ENCODE measurements at places on chromosomes 16 and 17. TPM values are rescaled to one million over a fixed set of nuclear protein-coding genes. Genes with fewer than 3 reads are reported as not detected.

Gene C17orf107
- 2.3 TPM for total RNA-seq

Gene VASN
- total RNA-seq = 0.31 TPM

Gene TRPV3
- total RNA-seq = 0.49 TPM

Gene BORCS6
- 8.1 TPM for total RNA-seq

Gene PRKCA
- total RNA-seq = 74.1 TPM

DNA sequence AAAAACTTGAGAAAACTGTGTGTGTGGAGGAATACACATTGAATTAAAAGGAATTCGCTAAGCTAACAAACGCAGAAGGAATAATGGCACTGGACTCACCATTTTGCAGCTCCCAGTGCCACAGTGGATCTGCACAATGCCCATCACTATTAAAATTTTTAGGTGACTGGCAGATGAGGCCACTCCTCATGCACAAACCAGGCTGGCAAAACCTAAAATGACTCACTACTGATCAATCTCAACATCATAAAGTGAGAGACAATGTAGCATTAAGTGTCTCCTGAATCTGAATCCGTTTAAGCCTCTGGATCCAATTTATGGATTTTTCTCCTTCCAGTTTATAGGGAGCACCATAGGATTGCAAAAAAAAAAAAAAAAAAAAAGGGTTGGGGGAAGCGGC, 20.6 kb downstream of the MYH10 start:
- no peak for DNase-seq

- no peak for DNase-seq
Measured at GRCh38 chr17:1232331-1232730, 37.9 kb upstream of the BHLHA9 start.

DNA sequence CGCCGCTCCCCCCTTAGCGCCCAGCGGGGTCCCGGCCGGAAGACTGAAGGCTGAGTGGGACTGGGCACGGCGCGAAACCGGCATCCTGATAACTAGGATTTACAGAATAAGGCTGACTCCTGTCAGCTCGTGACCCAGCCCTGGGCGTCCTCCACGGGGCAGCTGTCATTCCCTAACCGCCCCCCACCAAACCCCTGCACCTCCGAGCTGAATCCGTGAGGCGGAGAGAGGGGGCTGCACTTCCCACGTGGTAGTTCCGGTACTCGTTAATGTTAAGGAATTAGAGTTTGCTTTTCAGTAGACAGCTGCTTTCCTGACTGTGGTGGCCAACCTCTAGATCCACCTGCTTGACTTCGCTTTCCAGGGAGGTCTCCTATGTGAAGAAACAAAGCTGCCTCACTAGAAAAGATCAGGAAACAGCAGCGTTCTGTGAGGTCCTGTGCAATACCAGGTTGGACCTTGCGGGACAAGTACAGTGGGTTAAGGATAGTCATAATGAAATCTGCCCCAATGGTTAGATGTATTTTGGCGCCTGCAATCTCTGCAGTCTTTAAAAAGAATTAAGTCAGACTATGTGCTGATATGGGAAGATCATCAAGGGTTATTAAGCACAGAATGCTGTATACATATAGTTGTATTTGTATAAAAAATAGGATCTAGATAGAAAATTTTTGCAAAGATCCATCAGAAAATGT, 1.1 kb upstream of the WBP2 start:
- no peak for DNase-seq

GRCh38 chr17:9860851-9861250, 35.1 kb downstream of the GLP2R start:
- no peak for DNase-seq

- no peak for DNase-seq
Measured at GRCh38 chr16:27704252-27704651, 154.3 kb downstream of the KATNIP start.

DNA sequence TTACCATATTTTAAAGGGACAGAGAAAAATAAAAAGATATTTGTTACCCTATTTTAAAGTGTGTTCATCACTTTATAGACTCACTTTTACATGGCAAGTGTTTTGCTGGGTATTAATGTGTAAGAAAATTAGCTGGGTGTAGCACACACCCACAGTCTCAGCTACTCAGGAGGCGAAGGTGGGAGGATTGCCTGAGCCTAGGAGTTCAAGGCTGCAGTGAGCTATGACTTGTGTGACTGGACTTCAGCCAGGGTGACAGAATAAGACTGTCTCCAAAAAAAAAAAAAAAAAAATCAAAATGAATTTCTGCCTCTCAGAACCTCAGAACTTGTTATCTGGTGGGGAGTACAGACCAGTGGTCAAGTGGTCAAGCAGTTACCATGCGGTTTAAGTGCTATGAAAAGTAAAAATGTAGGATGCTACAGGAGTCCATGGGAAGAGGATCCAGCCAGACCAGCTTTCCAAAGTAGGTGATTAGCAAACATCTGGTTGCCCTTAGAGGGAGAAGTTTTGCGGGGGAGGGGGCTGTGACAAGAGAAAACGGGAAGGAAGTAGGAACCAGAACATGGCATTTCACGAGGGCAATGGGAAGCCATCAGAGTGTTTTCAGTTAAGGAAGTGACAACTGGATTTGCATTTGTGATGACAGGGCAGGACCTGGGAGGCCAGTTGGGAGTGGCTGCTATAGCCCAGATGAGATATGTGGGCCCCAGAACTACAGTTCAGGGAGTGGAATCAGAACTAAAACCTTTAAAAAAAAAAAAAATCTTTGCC, 13.9 kb downstream of the CNEP1R1 start:
- DNase-seq = no peak

DNA sequence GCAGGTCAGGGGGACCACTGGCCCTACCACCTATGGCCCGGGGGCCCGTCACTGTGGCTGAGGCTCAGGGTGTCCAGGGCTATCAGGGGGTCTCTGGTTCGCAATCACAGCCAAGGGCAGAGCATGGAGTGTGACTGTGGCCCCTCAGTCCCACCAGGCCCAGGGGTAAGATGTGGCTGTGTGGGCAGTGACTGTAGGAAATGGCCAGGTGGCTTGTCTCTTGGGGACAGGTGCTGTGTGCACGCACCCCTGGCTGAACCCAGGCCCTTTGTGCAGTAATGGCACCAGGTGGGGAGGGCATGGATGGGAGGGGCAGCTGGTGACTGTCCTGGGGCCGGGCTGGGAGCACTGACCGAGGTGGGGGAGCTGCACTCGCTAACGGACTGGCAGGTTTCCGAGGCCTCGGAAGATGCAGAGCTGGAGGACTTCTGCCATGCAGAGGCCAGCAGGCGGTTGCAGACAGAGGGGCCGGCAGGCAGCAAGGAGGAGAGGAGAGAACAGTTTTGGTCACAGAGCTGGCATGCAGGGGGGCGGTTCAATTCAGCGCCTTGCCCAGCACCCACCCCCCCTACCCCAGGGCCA, 18.8 kb downstream of the IL34 start:
- DNase-seq = no peak

- no peak for DNase-seq
Measured at GRCh38 chr17:45739786-45740185, 44.3 kb upstream of the CRHR1 start.

GRCh38 chr17:17668775-17669579, 12.3 kb upstream of the RAI1 start:
- DNase-seq = no peak

GRCh38 chr16:53865494-53865863, 161.5 kb downstream of the FTO start:
- no peak for DNase-seq

- DNase-seq = no peak
Measured at GRCh38 chr16:2091547-2092255, 43.9 kb downstream of the TSC2 start.

GRCh38 chr17:66492561-66493005, 190.2 kb downstream of the PRKCA start:
- no peak for DNase-seq

GRCh38 chr16:68300734-68301459, 9.8 kb downstream of the SLC7A6OS start:
- DNase-seq = no peak

DNA sequence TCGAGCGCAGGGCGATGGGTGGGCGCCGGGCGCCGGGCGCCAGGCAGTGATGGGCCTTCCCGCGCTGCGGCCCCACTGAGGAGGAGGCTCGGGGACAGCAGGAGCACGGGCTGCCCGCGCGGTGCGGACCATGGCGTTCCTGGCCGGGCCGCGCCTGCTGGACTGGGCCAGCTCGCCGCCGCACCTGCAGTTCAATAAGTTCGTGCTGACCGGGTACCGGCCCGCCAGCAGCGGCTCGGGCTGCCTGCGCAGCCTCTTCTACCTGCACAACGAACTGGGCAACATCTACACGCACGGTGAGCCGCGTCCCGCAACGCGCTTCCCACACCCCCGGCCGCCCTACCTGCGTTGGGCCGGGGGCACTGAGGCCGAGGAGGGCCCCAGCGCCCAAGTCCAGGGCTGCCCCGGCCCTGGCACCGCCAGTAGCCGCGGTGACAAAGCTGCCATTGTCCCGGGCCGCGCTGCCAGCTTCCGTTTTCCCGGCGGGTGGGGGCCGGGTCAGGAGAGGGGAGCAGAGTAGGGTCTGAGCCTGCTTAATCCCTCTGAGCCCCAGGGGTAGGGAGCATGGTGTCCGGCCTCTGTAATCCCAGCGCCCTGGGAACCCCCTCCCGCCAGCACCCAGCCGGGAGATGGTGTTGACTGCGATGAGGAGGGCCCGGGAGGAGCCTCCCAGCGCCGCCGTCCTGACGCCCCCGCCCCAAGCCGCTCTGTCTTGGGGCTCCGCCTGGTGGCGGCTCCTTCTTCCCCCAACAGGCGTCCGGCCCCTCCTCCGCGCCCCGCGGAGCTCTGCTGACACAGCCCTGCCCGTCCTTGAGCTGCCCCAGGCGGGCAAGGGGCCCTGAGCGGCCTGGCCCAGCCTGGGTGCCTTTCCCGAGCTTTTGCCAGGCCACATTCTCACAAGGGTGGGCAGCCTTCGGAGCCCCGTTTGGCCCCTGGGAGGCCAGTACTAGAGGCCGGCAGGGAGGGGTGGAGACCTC, 685 bp downstream of the PAQR4 start:
- peak; percentile 59 for DNase-seq

DNA sequence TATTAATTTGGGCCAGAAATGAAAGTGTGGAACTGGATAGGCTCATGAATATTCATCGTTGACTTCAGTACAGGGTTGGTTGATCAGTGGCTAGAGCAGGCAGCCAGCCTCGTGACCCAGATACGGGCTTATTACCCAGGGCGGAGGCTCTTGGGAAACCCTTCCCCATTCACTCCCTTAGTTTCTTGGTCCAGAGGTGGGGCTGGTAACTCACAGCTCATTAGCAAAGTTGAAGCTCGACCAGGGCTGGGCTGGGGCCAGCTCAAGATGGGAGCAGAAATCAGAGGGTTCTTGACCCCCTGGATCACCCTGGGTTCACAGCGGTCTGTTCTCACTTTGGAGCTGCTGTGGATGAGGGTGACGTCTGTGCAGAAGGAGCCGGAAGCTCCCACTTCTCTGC, 44.6 kb upstream of the GSE1 start:
- no peak for DNase-seq

- peak; percentile 40 for DNase-seq
Measured at GRCh38 chr17:47802341-47803022, 19.1 kb downstream of the OSBPL7 start.

GRCh38 chr17:40035162-40035559, 19.0 kb downstream of the MED24 start:
- no peak for DNase-seq

DNA sequence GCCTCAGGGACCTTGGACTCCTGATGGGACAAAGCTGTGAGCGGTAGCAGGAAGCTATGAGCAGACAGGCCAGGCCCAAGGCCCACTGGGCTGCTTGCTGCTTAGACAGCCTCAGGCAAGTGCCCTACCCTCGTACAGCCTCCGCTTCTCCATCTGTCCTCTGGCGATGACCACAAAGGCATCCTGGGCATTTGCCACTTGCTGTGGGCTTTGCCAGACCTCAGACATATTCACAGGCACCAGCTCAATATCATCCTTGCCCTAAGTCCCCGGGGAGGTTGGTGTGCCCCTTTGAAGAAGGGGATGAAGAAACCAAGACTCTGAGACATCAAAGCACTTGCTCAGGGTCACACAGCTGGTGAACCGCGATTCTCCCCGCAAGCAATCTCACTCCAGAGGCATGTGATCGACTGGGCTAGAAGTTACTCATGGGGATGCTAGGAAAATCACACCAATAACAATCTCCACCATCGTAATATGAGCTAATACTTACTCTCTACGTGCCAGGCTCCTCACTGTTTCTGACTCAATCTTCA, 21.7 kb downstream of the PPL start:
- no peak for DNase-seq

GRCh38 chr16:49382916-49383315, 9.3 kb downstream of the C16orf78 start:
- DNase-seq = no peak

DNA sequence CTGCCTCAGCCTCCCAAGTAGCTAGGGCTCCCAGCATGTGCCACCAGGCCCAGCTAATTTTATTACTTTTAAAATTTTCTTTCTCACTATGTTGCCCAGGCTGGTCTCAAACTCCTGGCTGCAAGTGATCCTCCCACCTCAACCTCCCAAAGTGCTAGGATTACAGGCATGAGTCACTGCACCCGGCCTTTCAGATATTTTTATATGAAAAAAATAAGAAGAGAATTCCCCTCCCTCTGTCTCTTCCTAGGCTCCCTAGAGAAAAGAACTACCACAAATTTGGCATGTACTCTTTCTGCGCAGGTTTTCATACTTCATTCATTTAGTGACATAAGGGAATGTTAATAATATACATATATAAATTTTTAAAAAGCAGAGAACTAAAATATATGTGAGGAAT, 21.7 kb upstream of the SMURF2 start:
- DNase-seq = no peak

DNA sequence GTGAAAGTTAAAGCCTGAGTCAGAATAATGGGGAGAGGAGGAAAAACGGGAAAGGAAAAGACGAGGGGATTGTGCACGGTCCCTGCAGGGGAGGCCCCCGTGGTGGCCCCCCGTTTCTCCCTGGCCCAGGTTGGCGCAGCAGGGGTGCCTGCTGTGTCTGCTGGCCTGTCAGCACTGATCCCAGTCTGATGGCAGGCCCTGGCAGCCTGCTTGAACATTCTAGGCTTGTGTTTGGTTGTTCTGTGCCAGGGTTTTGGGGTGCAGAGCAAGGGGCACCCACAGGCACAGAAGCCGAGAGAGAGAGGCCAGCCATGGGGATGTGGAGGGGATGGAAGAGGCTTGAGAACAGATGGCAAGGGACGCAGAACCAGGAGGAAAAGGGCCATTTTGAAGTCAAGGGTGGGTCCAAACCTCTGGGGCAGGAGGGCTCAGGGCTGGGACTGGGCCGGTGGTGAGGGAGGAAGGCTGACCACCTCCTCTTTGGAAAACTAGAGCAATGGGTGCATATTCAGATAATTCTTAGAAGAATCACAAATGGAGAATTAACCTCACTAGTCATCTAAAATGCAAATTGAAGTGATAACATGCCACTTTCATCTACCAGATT, 35.9 kb downstream of the TBX4 start:
- DNase-seq = no peak

GRCh38 chr16:17619261-17619660, 148.5 kb upstream of the XYLT1 start:
- no peak for DNase-seq

- no peak for DNase-seq
Measured at GRCh38 chr17:72890711-72891110, 201.8 kb downstream of the SLC39A11 start.
